ENCODE measurements at places on chromosomes 1 and 21.

DNA sequence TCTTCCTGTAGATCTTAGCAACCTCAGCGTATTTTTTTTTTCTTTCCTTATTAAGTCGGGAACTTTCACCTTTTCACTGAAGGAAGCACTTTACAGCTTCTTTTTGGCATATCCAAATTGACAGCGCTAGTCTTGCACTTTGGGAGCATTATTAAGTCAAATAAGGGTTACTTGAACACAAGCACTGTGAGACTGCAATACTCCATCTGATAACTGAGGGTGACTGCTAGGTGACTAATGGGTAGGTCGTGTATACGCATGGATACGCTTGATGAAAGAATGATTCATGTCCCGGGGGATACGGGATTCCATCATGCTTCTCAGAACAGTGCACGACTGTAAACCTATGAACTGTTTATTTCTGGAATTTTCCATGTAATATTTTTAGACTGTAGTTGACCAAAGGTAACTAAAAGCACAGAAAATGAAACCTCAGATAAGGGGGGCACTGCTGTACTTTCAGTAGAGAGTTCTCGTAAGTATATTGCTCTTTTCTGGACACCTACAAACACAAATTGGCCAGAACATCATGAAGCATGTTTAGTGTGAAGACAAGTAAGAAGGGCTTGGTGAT is 364.7 kb downstream of the SMYD3 start:
- DNase-seq, result no peak

DNA sequence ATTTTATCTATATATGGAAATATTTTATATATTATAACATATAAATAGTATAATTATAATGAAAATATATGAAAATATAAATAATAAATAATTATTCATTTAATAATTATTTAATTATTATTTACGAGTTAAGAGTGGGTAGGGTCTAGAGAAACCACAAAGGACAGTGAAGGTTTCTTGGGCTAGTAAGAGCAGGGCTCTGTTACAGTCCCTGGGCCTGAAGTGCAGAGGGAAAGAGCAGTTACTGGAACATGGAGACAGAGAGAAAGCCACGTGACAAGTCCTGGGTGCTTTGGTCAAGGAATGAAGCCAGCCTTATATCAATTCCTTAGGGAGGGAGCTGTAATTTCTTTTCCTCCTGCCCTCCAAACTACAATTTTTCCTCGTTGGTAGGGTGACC is 117.2 kb upstream of the OLIG2 start:
- DNase-seq, result no peak

GRCh38 chr1:226679853-226680516 is 59.1 kb downstream of the ITPKB start:
- peak; percentile 80 for DNase-seq

- no peak for DNase-seq
Observed at GRCh38 chr1:77687519-77687906, 5.1 kb upstream of the ZZZ3 start.
